SK-N-DZ (cell line): ENCODE measurements at places on chromosomes 6 and 20.

- no peak for DNase-seq
Observed at GRCh38 chr20:36320898-36321695, 15.0 kb downstream of the DLGAP4 start.

- no peak for DNase-seq
Observed at GRCh38 chr6:169953686-169954085, 202.3 kb downstream of the ERMARD start.

- DNase-seq: peak; percentile 93
Observed at GRCh38 chr6:16205377-16206144, 32.8 kb upstream of the GMPR start.

DNA sequence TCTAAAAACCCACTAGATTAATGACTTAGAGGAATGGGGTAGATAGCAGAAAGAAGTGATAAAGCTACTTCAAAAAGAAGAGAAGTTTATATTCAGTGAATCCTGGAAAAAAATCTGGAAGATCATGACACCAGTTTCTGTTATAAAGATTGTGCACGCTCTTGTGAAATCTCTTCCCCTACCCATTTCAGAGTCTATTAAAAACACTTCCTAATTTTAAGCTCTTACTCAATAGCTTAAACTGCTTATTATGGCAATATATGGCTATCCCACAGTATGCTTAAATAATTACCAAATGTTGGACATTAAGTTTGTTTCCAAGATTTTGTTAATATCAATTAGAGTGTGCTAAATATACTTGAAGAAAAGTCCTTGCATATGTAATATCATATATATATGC is 585.3 kb upstream of the MAN1A1 start:
- DNase-seq: no peak

- DNase-seq: no peak
Observed at GRCh38 chr6:170255426-170256125, 35.3 kb downstream of the DLL1 start.

DNA sequence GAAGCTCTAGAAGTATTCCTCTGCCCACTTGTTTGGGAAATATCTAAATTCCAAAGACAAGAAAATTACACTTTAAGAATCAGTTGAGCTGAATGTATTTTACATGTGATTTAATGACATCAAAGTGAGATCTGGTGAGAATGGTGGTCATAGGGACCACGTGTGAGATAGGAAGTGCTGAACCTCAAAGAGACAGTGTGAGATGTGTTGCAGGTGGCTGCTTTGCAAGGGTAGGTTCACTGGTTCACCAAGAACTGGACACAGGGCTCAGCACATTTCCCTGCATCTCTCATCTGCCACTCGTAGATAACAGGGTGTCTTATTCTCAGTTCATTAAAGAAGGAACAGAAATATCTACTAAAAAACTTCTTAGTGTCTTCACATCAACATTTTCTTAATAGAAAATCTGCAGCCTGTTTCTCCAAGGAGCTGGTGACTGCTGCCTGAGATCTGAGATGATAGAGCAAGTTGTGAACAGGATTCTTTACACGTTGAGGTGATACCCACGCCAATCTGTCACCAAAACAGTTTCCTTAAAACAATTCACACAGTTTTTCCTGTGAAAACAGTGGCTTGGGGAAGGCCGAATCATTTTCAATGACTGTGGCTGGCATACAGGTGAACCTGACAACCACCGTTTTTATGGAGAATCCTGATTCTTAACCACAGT is 7.2 kb downstream of the CCR6 start:
- no peak for DNase-seq

DNA sequence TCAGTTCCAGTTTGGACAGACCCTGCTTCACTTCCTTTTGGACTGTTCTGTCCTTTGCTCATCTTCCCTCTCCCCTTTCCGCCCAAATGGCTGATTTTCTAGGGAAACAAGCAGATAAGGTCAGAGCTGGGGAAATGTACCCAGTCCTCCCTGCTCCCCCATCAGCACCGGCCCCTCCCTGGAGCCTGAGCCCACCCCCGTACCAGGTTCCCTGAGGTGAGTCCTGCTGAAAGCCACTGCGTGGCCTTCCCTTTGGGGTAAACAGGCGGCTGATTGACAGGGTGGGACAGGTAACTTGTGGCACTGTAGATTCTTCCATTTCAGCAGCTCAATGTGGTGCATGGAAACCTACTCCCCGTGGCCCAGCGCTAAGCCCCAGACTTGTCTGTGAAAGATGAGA is 70.5 kb downstream of the NPEPL1 start:
- no peak for DNase-seq

DNA sequence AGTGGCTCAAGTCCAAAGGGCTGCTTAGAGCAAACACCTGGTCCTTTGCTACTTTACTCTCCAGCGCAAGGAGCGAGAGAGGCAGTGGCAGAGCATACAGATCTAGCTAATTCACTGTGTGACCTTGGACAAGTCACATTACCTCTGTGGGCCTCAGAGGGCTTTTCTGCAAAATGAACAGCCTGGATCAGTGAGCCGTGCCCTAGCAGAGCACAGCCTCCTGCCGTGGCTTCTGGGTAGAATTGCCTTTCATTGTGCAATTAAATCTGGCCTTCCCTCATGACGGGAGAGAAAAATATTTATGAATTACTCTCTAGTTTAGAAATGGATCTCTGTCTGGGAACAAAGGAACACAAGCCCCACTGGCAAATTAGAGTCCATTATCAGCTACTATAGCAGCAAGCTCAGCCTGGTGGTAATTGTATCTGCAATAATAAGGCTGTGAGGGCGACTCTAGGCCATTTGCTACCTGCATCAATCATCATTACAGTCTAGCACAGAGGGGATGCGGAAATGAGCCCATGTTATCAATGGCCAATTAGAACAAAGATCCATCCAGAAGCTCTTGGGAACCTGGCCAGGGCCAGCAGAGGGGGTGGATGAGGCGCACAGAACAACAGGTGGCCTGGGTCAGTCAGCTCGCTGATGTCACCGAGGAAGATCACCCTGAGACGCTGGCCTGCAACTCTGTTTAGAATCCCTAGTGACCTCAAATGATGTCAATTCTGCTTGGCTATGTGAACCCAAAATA is 114.2 kb upstream of the LY86 start:
- DNase-seq: peak; percentile 33

DNA sequence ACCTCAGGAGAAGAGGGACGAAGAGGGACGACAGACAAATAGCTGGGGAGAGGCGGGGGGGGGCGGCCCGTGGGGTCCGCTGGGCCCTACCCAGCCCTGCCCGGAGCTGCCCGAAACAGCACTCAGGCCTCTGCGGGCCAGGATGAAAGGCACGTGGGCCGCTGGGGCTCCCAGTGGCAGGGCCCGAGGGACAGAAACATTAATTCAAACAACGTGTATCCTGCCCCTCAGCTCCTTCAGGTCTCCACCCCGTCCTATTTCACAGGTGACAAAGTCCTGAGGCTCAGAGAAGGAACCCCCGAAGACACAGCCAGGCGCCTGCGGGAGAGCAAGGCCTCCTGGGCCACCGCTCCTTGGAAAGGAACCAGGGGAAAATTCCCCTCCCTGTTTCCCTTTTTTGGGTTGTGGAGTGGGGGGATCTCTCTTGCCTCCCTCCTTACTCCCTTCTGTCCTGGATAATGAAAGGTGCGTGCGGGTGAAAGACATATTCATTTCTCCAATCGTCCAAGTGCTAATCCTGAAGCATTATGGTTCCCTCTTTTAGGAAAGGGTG is 93.3 kb downstream of the RNASET2 start:
- no peak for DNase-seq

- no peak for DNase-seq
Observed at GRCh38 chr20:62413896-62414481, 6.9 kb upstream of the CABLES2 start.

- no peak for DNase-seq
Observed at GRCh38 chr20:22584522-22584921, at the start of gene FOXA2. Gene FOXA2 (minus strand): TSS chr20:22584572. CDS start chr20:22584278, 294 bp downstream.

GRCh38 chr6:96611342-96611991 is 48.5 kb downstream of the FHL5 start:
- DNase-seq: no peak

- DNase-seq: no peak
Observed at GRCh38 chr20:53878262-53879047, 191.9 kb downstream of the BCAS1 start.

DNA sequence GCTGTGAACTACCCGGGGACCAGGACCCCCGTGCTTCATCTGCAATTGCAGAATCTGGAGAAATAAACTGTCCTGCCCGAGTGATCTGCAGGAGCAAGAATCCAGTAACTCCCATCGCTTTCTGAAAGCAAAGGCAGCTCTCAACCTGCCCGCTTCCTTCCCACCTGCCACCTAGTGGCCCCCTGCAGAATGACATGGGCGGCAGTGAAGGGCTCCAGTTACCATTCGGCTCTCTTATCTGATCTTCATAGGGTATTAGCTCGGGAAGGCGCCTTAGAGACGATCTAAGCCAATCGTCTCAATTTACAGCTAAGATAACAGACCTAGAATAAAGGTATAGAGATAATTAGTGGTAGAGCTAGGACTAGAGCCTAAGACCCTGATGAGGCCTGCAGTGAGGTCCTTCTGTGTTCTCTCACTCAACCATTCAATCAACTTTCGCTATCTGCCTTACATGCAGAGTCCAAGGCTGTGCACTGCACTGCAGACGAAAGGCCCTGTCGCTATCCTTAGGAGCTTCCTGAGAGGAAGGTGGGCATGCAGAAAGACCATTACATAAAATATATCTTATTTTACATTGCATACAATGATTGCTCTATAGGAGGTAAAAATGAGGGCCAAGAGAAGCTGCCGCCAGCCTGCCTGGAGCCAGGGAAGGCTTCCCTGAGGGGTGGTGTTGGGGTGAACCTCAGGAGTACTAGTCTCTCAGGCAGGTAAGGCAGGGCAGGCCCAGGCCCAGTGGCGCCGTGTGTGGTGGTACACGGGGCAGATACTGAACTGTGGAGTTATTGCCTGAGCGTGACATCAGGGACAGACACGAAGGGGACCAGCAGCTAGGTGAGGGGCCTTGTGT is 7.1 kb upstream of the PSMG4 start:
- peak; percentile 88 for DNase-seq

DNA sequence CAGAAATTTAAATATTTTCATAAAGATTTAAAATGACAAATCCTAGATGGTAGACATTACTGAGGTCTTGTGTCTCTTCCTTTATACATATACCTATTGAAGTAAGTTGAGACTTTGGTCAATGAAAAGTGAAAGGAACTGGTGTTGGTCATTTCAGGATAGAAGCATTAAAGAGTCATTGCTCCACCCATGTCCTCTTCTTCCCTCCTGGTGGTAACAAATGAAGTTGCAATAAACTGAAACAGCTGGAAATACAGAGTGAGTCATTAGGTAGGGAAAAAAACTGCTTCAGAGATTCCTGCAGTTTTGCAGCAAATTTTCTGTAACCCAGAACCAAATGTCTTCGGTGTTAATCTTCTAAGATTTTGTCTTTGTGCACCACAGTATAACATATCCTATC is 448.0 kb downstream of the EYS start:
- peak; percentile 4 for DNase-seq

DNA sequence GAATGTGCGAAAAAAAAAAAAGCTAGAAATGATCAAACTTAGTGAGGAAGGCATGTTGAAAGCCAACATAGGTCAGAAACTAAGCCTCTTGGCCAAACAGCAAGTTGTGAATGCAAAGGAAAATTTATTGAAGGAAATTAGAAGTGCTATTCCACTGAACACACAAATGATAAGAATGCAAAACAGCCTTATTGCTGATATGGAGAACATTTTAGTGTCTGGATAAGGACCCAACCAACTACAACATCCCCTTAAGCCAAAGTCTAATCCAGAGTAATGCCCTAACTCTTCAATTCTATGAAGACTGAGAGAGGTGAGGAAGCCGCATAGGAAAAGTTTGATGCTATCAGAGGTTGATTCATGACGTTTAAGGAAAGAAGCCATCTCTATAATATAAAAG is 5.5 kb upstream of the ABCC10 start:
- DNase-seq: no peak

DNA sequence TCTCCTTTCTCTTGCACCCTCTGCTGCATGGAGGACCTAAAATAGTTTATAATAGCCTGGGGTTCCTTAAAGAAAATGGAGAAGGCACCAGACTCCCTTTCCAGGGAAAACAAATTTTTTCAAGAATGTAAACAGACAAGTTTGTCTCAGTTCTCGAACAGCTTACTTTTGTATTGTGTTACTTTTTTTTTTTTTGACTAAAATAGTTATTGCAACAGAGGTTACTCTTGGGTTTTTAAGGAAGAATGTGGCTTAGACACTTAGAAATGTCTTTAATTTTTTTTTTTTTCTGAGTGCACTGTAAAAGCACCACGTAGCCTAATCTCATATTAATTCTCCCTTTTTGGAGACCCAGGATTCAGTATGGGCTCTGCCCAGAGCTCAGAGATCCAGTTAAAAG is 148.7 kb upstream of the CARMIL1 start:
- DNase-seq: no peak

GRCh38 chr6:36544228-36544627 is 3.1 kb downstream of the STK38 start:
- DNase-seq: no peak

GRCh38 chr6:95081231-95081630 is 496.1 kb upstream of the MANEA start:
- no peak for DNase-seq

GRCh38 chr6:39791850-39792539 is at the start of gene DAAM2:
Gene DAAM2 (plus strand): TSS chr6:39792376. CDS start chr6:39856303, 63,927 bp downstream.
- no peak for DNase-seq

- no peak for DNase-seq
Observed at GRCh38 chr20:17856024-17856564, 112.5 kb downstream of the SNX5 start.

DNA sequence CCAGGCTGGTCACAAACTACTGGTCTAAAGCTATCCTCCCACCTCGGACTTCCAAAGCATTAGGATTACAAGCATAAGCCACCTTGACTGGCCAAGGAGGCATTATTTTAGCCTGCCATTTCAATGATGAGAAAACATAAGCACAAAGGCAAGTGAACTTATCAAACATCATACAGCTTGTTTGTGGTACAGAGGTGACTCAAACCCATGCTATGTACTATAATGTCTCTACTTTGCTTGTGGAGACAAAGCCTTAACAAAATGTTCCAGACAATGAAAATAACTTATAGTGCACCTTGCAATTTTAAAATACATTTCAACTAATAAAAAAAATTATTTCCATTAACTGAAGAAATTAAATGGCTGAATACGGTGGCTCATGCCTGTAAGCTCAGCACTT is 26.2 kb downstream of the HDAC2 start:
- DNase-seq: no peak

- DNase-seq: no peak
Observed at GRCh38 chr20:47810721-47811347, 25.6 kb upstream of the SULF2 start.
